ENCODE measurements at places on chromosomes 4 and X.
A peak's percentile ranks its signal among the peaks of the same experiment; 100 is the strongest.

GRCh38 chr4:79865201-79865597 lies 207.8 kb downstream of the ANTXR2 start:
- DNase-seq, result peak; percentile 97

GRCh38 chr4:139416073-139416673 lies 37.7 kb upstream of the RAB33B start:
- peak; percentile 45 for DNase-seq

GRCh38 chrX:108947205-108947604 lies 210.8 kb upstream of the IRS4 start:
- DNase-seq, result no peak

DNA sequence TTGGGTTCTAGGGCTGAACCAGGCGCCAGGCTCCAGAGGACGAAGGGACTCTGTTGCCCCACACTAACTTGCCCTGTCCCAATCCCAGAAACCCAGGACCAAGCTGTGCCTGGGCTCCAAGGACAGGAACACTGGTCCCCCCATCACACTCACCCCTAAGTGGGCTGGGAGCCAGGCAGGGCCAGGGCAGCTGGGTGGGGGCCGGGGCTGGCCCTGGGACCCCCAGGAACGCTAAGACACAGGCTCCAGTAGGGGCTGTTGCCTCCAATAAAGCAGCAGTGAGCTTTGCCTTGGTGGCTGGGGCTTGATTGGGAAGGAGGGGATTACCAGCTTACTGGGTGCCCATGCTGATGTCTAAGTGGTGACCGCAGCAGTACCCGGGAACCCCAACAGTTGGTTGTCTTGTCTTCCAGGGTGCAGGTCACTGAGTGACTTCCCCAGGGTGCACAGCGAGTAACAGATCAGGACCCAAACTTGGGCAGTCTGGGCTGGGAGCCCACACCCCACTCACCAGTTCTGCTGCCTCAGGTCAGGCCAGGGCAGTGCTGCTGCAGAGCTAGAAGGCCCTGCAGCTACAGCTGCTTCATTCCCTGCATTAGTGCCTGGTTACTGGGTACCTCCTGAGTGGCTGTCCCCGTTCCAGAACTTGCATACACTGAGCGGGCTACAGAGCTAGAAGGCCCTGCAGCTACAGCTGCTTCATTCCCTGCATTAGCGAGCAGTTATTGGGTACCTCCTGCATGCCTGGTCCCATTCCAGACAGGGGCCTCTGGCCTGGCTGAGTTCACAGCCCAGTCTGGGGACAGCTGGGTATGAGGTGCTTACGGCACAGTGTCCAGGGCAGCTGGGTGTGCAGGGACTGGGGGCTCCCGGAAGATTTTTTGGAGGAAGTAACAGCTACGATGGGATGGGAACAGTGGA lies 9.4 kb upstream of the ADD1 start:
- no peak for DNase-seq

- no peak for DNase-seq
Measured at GRCh38 chr4:74474345-74475090, 29.6 kb downstream of the AREG start.

DNA sequence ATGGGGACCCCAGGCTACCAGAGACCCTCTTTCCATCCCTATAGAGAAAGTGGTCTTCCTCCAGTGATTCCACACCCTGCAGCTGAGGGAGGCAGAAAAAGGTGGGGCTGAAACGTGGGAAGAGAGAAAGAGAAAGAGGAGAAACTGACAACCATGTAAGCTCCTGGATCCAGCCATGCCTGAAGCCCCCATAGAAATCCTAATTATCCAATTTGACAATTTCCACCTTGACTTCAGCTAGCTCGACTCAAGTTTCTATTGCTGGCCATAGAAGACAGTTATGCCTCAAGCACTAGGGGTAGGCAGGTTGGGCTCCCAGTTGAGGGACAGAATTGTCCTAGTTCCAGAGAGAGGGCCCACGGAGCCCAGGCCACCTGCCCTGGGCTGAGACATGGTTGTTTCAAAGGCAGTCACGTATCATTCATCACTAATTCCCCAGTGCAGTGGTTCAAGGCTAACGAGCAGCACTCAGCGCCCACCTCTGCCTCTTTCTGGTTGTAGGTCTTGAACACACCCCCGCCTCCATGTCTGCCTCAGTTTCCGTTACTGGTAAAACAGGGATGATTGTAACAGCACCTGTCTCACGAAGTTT lies 39.8 kb upstream of the ASMTL start:
- DNase-seq, result no peak

DNA sequence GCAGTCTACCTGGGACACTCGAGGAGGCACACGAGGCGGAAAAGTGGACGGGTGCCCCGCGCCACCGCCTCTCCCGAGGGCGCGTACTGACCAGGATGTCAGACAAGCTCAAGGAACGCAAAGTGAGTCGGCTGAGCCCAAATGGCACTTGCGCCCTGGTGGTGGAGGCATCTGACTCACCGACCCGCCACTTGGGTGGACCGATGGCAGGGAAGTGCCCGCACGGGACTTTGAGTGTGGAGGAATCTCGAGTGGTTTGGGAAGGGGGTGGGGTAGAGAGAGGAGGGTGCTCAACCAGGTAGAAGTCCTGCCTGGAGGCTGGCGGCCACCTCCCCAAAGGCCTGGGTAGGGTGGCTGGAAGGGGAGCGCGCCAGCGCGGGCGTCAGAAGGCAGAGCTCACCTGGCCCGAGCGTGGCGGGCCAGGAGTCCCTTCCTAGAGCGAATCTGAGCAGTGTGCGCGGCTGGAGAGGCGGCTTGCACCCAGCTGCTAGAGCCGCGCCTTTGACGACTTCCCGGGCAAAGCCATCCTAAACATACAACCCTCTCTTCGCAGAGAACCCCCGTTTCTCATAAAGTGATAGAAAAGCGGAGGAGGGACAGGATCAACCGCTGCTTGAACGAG lies 655 bp downstream of the HELT start:
- DNase-seq, result no peak

DNA sequence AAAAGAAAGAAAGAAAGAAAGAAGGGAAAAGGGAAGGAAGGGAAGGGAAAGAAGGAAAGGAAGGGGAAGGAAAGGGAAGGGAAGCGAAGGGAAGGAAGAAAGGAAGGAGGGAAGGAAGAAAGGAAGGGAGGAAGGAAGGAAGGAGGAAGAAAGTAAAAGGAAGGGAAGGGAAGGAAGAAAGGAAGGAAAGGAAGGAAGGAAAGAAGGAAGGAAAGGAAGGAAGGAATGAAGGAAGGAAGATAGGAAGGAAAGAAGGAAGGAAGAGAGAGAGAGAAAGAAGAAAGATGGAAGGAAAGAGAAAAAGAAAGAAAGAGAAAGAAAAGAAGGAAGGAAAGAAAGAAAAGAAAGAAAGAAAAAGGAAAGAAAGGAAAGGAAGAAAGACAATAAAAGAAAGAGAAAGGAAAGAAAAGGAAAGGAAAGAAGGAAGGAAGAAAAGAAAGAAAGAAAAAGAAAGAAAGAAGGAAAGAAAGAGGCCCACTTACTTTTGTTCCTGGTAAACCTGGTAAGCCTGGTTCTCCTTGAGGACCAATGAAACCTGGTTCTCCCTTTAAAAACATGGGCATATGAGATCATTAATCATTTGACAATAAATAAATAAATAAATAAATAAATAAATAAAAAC lies 105.9 kb upstream of the ETNPPL start:
- DNase-seq, result no peak

DNA sequence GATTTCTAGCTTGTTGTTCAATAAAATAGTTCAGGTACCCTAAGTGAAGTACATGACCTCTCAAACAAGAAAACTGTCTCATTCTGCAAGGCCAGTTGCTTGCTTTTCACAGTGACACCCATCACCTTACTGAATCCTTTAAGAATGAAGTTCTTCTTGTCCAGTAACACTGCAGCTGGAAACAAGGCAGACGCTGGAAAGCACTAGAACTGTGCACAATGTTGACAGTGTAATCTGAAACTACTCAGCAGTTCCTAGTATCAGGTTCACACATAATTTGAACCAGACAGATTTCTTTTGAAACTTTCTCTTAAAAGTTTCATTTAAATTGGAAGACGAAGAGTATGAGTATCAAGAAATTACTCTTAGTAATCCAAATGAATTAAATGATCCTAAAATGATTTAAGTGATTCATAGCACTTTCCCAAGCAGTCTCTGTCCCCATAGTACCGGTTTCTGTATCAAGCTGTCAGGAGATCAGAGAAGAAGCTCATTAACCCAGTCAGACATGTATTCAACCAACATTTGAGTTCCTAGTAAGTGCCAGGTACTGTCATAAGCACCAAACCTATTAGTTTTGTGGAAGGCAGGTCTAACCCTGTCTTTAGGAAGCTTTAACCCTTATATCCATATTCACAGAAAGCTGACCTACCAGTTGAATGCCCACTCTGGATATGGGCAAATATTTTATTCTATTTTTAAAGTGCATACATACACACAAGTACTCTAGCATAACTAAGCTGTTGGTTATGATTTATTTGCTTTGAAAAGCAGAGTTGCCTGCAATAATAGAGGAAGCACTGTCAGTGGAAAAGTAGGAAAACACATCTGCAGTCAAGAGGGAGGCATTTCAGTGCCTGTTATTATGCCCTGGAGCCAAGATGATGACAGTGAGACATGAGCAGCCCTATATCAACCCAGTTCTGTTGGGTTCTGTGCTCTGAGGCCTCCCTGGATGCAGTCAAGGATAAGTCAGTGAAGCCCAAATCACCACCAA lies 63.6 kb downstream of the PALLD start:
- DNase-seq, result no peak

DNA sequence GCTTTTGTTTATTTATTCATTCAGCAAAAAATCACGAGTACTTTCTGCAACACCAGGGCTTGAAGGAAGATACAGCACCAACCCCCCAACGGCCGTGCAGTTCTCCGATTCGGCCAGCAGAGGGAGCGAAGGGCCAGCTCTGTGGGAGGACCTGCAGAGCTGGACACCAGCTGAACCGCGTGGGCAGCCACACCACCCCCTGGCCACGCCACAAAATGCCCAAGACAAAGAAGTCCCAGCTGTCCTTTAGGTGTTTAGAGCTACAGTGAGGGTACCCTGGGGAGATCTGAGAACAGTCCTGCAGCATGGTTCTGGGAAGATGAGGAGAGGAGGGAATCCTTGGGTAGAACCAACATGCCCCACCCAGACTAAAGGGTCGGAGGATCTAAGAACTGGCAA lies 83.1 kb downstream of the RELL1 start:
- DNase-seq, result peak; percentile 43

- DNase-seq, result no peak
Measured at GRCh38 chrX:152151256-152151655, 12.9 kb upstream of the MAGEA10 start.

All from astrocyte of the cerebellum (primary cell).